ENCODE measurements at places on chromosomes 11 and 22.

DNA sequence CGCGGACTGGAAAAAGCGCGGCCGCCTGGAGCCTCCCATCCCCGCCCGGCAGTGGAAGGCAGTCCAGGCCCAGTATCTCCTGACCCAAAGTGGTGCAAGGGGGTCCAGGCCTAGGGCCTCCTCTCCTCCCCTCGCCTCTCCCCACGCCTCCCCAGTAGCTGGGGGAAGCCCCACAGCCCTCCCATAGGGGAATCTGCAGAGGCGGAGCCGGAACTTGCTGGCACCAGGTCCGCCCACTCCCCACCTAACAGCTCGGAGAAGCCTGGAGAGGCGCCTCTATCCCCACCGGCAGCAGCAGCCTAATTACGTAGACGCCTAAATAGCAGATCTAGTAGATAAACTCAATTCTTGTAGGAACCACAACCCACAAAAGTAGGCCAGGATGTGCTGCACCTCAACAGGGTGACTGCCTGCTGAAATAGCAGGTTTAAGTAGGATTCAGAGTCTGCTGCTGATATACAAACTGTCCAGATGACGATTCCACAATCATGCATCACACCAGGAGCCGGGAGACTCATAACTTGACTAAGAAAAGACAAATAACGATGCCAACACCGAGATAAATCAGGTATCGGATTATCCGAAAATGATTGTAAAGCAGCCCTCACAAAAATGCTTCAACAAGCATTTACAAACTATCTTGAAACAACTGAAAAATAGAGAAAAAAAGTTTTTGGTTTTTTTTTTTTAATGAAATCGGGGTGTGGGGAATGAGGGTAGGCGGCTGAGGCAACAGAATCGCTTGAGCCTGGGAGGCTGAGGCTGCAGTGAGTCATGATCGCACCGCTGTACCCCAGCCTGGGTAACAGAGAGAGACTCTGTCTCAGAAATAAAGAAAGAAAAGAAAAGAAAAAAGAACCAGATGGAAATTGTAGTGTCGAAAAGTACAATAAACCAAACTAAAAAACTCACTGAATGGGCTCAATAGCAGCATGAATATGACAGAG is 11.4 kb upstream of the BRD1 start:
- no peak for DNase-seq

DNA sequence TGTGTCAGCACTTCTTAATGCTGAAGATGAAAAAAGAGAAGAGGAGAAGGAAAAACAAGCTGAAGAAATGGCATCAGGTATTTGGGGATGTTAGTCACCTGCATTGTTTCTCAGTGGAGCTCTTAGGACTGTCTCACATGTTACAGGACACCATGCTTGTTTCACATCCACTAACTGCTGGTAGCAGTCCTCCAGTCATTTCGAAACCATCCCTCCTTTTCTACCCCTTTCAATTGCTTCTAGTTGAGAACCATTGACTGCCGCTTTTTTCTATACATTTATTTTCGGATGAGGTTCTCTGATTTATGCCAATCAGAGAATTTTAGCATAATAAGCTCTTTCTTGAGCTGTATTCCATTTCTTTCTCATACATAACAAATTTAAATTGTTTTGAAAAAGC is 21.5 kb downstream of the BIRC2 start:
- DNase-seq: no peak

DNA sequence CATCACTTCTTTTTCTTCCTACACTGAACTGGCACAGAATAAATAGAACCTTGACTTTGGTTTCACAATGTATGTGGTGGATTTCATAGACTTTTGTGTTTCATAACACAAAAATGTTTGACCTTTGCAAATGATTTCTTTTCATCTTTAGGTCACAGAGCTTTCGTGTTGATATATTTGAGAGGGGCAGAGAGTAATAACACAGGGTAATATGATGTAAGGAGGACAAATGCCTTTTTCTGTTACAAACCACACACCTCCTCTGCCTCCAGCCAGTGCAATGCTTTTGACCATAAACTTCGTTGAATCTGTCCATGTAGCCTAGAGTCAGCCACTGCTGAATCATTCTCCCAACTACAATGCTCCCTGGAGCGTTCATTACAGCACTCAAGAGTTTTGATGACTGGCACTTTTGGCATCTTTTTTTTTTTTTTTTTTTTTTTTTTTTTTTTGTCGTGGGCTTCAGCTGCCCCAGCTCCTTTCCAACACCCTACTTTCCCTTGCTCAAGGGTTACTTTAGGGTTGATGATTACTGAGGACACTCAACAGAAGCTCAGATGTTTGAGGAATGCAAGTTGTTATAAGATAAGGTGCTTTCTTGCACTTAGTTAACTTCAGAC is 11.4 kb upstream of the CAT start:
- peak; percentile 90 for DNase-seq

DNA sequence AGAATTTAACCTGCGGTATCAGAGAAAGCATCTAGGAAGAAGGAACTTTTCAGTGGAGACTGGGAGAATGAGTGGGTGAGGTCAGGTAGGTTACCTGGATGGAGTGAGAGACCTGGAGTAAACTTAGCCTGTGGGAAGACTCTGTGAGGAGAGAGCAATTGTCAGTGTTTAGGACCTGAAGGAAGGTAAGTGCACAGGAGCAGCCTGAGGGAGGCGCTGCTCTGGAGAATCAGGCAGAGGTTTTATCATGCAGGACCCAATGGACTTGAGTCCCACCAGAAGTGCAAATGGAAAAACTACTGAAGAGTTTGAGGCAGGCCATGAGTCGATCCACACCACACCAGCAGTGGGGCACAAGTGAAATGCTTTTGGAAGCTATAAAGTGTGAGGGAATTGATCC is 10.6 kb upstream of the IFTAP start:
- no peak for DNase-seq

DNA sequence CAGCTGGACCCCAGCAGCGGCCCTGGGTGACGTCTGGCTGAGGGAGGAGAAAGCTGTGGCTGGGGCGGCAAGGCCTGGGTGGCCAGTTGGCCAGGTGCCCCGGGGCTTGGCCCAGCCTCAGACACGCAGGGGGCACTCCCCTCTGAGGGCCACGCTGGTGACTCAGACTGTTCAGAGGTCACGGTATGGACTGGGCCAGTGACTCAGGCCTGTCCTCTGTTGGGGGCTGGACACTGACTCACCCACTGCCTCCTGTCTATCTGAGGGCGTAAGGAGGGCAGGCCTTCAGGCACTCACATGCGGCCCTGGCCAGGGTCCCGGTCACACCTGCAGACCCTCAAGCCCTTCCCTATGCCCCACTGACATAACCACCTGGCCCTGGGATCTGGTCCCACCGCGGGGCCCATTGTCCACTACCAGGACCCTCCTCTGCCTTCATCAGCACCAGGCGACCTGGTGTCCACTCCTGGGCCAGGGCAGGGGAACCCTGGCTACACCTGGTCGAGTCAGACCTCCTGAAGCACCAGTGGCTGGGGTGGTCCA is 3.7 kb upstream of the MUC5AC start:
- DNase-seq: peak; percentile 54

DNA sequence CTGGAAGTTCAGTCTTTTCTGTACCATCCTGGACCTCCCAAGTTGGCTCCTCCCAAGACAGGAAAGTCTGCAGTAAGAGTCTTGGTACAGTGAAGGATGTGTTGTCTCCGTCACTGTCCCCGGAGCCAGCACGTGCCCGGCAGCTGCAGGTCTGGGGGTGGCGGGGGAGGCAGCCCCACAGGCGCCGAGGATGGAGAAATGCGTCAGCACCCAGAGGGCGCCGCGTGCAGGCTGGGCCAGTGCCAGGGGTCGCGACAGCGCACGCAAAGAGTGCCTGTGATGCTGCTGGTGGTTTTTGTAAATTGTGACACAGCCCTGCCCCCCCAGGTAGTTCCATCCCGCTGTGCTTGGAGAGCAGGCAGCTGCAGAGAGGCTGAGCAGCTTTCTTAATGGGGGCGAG is 1200.5 kb downstream of the BRD1 start:
- peak; percentile 88 for DNase-seq

DNA sequence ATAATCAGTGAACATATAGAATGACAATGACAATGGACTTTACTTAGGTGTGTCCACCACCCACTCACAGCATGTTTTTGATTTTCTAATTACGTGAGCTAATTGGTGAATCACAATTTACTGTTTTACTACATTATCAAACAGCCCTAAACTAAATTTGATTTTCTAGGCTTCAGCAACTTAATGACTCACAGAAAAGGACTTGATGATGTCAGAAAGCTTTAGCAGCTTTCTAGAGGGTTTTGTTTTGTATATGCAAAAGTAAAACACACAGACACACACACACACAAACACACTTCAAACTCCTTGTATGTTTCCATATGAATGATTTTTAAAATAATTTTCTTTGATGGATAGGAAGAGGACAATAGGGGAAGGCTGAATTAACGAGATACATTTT is 878.6 kb upstream of the CCDC90B start:
- DNase-seq: peak; percentile 34

DNA sequence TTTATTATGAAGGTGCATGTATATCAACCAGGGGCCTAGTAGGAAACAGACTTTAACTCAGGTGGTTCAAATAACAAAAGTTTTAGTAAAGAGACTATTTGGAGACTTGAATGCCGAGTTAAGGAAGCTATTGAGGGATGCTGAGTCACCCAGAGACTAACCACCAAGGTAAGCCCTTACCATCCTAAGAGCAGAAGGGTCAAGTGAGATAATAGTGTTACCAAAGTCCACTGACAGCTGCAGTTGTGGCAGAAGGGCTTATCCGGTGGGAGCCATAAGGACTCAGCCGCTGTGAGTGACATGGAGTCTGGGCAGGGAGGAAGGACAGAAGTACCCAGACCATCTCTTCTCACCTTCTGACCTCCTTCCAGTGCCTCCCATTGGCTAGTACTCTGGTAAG is 134.0 kb downstream of the INSC start:
- DNase-seq: no peak

GRCh38 chr11:58731819-58732218 is at the start of gene GLYAT:
TSS of gene GLYAT (minus strand) at chr11:58731943. CDS start at chr11:58724496, 7,447 bp downstream.
- no peak for DNase-seq

GRCh38 chr22:24043958-24044357 is 32.9 kb downstream of the CABIN1 start:
- DNase-seq: no peak

DNA sequence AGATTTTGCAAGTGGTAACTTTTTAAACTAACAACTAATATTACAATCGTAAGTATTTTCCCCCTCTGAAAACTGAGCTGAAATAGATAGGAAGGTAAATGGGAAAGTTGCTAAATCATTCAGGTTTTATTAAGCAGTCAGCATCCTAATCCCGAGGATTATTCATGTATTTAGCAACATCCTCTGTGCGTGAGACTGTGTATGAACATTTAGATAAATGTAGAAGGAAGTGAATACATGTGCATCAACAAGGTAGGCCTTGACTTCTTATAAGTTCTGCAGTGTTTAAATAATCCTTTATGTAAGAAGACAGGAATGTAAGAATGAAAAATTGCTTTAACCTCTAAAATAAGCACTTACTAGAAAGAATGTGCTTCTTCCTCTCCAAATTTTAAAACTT is 745.9 kb upstream of the TENM4 start:
- DNase-seq: no peak

DNA sequence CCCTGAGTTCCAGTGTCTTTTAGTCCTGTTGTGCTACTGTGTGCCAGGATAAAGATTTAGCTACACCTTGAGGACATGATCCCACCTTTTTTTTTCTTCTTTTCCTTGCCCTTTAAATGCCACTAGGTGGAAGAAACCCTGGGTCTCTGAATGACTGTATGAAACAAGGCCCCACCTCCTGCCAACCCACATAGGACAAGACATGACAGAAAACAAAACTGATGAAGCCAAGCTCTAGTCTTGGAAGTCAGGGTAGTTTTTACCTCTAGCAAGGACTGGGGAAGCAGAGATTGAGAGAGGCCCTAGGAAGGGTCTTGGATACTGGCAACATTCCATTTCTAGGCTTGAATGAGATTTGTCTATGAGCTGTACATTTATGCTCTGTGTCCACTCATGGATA is 410.7 kb downstream of the MIAT start:
- DNase-seq: no peak

GRCh38 chr11:1536065-1536843 is 35.8 kb downstream of the DUSP8 start:
- DNase-seq: no peak

GRCh38 chr11:64492561-64492960 is 98.5 kb upstream of the SLC22A12 start:
- no peak for DNase-seq

- no peak for DNase-seq
These were observed 10.0 kb downstream of the RNH1 start for GRCh38 chr11:496834-497564.

DNA sequence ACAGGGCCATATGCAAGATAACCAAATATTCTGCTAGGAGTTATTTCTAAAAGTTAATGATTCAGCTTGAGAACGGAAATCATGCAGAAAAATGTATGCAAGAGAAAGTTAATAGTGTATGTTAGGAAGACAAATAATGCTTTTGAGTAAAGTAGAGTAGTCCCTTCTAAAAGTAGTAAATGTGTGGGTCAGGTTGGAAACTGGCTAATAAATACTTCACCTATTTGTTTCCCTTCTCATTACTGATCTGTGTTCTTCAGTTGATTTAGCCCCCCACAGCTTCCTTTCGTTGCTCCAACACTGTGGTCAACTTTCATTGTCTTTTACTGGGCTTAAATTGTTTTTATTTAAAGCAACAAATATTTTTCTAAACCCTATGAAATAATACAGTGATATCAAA is 444.2 kb downstream of the CNTN5 start:
- DNase-seq: no peak

DNA sequence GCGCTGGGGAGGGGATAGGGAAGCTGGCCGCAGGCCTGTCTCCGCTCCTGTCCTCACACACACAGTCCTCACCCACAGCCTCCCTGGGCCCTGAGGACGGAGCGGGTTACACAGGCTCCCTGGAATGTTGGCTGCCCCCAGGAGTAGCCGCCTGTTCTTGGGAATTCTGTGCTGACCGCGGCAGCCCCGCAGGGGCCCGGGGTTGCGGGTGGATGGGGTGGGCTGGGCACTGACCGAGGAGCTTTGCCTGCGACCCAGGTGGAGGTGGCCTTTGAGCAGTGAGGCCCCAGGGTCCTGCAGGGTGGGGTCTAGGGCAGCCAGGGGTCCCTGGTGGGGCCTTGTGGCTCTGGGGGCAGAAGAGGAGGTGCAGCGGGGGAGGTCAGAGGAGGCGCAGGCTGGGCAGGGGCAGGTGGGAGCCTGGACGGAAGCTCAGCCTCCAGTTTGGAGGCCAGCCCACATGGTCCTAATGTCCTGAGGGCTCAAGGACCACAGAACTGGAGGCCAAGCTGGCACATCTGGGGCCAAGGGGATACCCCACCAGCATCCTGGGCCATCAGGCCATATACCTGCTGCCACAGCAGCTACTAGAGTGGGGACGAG is 6.6 kb upstream of the MRGPRG start:
- DNase-seq: no peak

GRCh38 chr11:59144579-59145345 is 2.1 kb downstream of the FAM111A start:
- DNase-seq: peak; percentile 88

Measured in fibroblast of skin of right biceps (primary cell).